GM12865 (cell line): ENCODE measurements at places on chromosomes 4 and X.

- no peak for DNase-seq
Observed at GRCh38 chrX:9595174-9595573, 130.3 kb downstream of the TBL1X start.

DNA sequence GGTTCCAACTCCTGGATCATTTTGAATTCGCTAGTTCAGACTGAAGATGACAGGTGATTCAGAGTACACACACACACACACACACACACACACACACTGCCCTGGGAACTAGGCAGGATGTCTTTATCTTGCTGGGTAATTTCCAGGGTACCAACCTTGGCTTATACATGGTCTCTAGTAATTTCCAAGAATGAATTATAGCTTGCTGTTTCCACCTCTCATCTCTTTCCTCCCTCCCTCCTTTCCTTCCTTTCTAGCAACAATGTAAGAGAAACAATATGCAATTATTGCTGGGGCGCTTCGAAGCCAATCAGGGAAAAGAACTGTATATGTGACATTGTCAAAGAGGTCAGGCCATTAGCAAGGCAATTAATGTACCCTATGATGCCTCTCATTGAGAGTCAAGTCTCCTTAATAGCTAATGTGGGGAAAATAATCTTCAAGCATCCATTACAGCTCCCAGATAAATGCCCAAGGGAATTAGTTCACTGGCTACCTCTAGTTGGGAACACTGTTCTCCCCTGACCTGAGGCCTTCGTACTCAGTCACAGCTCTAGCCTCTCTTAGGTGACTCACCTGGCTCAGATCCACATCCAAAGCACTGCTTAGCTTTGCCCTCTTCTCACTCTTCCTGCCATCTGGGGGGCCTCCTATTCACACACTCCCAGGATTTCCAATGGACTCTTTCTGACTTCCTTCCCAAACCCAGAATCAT, 311.5 kb downstream of the PPP1R2C start:
- DNase-seq, result no peak

DNA sequence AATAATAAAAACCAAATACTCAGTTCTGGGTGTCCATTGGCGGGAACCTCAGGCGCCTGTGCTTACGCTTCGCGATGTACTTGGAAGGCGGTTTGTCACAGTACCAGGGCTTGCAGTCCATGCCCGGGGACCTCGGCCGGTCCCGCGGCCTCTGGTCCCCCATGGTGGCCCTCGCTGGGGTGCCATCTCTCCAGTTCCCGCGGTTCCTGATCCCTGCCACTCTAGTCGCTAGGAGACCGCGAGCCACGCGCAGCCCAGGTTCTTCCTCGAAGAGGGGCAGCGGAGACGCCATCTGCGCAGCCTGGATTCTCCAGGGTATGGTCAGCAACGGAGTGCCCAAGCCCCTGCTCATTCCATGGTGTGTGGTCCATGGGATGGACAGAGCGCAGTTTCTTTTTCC, 26.4 kb upstream of the LANCL3 start:
- no peak for DNase-seq

DNA sequence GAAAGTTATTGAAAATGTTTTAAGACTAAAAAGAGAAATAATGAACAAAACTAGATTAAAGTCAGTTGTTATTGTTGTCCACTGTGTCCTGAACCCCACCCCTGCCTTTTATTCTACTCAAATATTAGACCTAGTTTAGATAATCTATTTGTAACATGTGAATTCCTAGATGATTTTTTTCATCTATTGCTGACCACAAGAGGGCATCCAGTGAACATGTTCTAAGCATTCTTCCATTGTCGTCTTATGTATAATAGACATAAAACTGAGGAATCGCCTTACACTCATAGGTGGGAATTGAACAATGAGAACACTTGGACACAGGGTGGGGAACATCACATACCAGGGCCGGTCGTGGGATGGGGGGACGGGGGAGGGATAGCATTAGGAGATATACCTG, 36.4 kb upstream of the HPRT1 start:
- peak; percentile 2 for DNase-seq

DNA sequence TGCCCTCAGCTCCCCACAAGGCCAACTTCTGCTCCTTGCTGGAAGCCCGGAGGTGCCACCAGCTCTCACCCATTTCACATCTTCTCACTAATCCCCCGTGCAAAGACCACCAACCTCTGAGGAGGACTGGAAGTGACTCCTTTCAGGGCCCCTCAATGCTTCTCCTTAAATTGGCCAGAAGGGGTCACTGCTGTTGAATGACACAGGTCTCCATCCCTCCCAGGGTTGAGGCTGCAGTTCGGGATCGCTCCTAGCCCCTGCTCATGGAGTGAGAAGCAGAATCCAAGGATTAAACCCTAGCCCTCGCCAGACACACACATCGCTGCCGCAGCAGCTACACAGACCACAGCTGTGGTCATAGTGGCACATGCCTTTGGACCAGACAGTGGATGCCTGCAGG, 279.5 kb upstream of the TAPT1 start:
- no peak for DNase-seq
